ENCODE measurements at places on chromosomes 11 and 22.

DNA sequence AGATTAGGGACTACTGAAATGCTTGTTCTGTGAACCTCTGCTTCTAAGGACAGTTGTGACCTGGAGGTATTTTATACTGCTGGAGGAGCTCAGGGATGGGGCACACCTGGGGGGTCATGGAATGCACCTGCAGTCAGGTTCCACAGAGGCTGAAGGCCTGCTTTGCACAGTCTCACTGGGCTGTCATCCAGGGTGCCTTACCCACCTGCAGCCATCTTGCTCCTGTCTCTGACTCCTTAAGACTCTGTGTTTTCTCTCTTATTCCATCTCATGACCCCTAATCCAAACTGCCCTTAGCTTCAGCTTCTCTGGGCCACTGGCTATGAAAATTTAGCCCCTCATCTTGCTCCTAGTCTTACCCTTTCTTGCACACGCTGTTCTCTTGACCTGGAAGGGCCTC is 127.0 kb upstream of the SNX19 start:
- DNase-seq: no peak

GRCh38 chr22:47163856-47164513 is 401.5 kb downstream of the TBC1D22A start:
- DNase-seq: no peak

GRCh38 chr11:110172468-110173065 is 79.4 kb downstream of the ZC3H12C start:
- no peak for DNase-seq

- DNase-seq: peak; percentile 27
These were observed 9.8 kb downstream of the ZNF74 start for GRCh38 chr22:20403779-20404140.

DNA sequence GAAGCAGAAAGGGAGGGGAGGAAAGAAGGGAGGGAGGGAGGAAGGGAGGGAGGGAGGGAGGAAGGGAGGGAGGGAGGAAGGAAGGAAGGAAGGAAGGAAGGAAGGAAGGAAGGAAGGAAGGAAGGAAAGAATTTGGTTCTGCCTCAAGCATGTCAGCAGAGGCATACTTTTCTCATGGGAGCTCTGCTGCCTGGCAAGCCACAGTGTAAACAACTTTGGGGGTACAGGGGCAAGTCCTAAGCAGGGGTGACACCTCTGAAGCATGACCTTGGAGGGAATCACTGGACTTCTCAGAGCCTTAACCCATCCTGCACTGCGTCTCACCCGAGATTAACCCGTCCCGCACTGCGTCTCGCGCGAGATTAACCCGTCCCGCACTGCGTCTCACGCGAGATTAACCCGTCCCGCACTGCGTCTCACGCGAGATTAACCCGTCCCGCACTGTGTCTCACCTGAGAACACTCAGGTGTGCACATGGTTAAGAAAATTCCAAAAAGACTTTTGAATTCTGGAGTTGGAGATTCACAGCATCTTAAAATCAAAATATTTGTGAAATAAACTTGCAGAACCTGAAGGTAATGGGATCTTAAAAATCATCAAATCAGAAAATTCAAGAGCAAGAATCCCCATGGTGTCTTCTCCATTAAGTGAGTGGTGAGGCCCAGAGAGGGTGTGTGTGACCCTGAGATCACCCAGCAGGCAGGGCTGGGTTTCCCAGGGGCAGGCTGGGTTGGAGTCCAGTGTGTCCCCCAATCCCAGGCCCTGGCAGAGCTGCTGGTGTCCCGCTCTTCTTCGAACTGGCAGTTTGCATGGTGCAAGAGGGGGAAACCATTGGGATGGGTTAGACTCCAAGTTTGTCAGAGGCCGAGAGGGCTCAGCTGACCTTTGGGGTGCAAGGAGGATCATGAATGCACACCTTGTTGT is 190.4 kb downstream of the MN1 start:
- DNase-seq: no peak
